Stimulated activated naive CD4-positive, alpha-beta T cell (primary cell): ENCODE measurements at places on chromosomes 11 and 22.

DNA sequence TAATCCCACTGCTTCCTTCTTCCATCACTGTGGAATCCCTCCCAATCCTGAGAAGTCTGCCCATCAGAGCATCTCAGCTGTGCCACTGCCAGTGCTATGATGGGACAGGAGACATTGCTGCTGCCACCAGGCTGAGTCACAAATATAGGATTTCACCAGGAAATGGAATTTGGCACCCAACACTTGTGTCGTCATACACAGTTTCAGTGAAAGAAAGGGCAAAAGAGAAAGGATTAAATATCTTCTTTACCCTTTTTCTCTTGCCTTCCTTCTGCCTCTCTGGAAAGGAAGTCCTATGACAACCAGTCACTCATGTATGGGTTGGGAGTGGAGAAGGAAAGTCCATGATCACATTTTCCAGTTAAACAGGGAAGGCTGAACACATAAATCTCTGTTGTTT lies 133.4 kb downstream of the SPON1 start:
- DNase-seq: no peak

GRCh38 chr11:72605973-72606747 lies 68.1 kb downstream of the PDE2A start:
- no peak for DNase-seq

DNA sequence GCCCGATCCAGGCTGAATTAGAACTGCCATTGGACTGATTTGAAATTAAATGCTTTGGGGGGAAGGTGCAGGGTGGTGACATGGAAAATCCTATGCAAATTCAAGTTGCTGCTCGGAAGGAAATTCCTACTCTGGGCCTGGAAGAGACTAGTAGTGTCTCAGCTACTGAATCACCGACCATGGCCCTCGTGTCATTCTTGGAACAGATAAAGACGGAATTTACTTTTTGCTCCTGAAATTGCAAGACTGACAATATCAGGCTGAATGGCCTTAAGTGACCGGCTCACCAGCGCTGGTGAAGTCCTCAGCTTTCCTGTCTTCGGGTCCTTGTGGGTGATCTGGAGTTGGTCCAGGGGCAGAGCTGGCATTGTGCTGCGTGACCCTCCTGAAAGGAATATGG lies 6.1 kb downstream of the ASCC2 start:
- no peak for DNase-seq

GRCh38 chr11:70494559-70495350 lies 96.4 kb downstream of the CTTN start:
- no peak for DNase-seq

GRCh38 chr11:70862093-70862492 lies 390.3 kb downstream of the SHANK2 start:
- DNase-seq: no peak

DNA sequence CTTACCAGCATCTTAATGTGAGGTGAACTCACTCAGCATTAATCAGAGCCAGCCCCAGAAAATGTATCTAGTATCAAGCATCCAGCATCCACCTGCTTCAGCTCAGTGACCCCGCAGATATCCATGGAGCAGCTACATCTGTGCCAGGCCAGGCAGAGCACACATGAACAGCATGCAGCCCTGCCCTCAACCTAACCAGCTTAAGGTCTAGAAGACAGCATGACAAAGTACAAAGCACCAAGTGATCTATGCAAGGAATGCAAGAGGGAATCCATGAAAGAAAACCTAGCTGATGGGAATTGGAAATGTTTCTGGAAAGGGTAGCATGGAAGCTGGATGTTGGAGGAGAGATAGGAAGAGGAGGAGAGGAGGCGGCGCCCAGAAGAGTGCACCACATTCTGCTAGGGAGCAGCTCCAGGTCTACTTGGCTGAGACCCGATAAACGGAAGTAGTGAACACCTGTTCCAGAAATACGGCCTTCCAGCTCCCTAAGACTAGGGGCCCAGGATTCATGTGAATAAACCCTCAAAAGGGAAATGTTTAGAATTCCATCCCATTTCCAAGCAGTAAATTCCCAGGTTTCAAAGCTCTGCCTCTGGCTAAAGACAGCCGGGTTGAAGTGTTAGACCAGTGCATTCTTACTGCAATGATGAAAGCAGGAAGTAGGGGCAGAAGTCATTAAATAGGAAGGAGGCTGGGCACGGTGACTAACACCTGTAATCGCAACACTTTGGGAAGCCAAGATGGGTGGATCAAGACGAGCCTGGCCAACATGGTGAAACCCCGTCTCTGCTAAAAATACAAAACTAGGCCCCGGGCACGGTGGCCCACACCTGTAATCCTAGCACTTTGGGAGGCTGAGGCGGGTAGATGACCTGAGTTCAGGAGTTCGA lies 23.5 kb upstream of the L3MBTL2 start:
- no peak for DNase-seq

DNA sequence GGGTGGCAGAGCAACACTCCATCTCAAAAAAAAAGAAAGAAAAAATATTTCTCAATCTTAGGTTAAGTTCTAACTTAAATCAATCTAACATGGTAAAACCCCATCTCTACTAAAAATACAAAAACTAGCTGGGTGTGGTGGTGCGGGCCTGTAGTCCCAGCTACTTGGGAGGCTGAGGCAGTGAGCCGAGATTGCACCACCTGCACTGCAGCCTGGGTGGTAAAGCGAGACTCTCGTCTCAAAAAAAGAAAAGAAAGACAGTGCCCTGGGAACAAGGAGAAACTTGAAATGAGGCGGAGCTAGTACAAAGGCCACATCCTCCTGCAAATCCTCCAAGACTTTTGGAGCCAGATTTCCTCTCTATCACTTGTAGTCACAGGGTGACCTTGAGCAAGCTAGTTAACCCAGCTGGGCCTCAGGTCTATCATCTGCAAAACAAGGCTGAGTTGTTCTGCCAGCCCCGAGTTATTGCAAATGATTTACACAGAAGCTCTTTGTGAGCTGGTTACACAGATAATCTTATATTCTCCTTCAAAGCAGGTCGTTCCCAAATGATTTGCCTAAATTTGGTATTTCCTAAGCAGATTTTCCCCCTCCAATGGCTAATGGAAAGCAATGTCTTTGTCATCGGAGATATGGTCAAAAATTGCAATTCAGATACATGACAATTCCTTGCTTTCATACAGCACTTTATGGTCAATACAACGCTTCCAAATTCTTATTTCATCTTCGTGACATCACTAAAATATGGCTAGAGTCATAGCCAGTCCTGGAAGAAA lies 1.9 kb downstream of the ANKRD54 start:
- no peak for DNase-seq

DNA sequence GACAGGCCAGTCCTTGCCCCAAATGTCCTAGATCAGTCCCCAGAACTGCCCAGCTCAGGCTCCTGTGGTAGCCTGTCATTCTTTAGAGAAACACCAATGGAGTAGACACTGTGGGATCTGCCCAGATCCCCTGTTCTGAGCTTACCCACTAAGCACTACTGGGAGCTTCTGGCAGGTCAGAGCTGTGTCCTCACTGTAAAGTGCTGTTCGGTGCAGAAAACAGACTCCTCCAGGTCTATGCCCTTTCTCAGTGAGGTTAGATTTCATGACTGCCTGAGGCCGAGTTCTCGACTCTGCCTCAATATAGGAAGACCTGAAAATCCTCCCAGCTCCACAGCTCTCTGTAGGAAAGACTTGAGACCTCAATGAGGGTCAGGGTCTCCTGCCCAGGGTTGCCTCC lies 67.5 kb upstream of the IGLL5 start:
- DNase-seq: no peak

DNA sequence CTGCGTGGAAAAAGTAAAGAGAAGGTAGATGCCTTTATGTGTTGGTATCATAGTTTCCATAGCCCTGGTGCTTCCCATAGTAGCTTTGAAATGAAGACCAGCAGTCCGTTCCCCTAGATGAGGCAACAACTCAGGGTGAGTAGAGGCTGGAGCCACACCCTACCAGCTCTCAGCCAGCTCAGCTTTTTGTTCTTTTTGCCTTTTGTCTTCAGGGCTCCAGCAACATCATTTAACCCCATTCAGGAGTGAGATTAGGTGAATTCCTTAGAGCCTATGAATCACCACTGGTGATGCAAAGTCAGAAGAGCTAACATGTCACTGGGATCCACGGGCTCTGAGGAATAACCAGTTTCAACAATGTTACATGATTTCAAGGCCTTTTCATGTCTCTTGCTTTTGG lies 14.0 kb upstream of the SESN3 start:
- no peak for DNase-seq

GRCh38 chr11:131498631-131499160 lies 128.3 kb downstream of the NTM start:
- no peak for DNase-seq
